Caco-2 (cell line): ENCODE measurements at places on chromosomes 12 and 14. TPM values are rescaled to one million over a fixed set of nuclear protein-coding genes. Genes with fewer than 3 reads are reported as not detected.
A peak's percentile ranks its signal among the peaks of the same experiment; 100 is the strongest.

DNA sequence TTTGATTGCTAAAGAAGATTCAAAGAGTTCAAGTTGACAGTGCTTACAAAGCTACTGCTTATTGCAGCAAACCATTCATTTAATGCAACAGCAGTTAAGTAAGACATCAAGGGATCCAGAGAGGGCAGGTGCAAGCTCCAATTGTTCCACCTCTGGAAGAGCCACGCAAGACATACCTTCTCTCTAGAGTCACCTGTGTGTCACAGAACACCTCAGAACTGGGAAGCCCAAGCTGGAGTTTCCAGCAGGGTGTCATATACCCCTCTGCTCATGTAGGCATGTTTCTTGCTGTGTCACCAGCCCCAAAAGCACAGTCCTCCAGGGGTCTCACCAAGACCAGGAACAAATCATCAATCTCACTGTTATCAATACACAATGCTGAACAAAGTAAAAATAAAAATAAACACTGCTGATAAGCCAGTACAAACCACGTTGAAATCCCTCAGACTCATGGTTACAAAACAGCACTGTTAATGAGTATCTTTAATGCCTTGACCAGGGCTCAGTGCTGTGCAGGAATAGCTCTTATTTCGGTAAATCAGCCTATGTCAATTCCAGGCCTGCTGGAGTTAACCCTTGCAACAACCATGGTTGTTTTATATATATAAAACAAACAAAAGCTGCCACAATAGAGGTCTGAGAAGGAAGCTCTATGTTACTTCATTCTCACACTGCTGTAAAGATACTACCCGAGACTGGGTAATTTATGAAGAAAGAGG, 37.4 kb upstream of the BATF start:
- H3K4me3 ChIP-seq, result no peak overlapping the region
- no peak overlapping the region for H3K27ac ChIP-seq
- no peaks in the 10 kb centered on the region for H3K4me1 ChIP-seq

GRCh38 chr14:90400904-90401561, 4.2 kb downstream of the CALM1 start:
- DNase-seq, result no peak
- H3K4me1 ChIP-seq, result peaks cover 12% of the 10 kb centered on the region
- H3K27ac ChIP-seq, result no peak overlapping the region
- no peaks in the 10 kb centered on the region for H3K27me3 ChIP-seq

DNA sequence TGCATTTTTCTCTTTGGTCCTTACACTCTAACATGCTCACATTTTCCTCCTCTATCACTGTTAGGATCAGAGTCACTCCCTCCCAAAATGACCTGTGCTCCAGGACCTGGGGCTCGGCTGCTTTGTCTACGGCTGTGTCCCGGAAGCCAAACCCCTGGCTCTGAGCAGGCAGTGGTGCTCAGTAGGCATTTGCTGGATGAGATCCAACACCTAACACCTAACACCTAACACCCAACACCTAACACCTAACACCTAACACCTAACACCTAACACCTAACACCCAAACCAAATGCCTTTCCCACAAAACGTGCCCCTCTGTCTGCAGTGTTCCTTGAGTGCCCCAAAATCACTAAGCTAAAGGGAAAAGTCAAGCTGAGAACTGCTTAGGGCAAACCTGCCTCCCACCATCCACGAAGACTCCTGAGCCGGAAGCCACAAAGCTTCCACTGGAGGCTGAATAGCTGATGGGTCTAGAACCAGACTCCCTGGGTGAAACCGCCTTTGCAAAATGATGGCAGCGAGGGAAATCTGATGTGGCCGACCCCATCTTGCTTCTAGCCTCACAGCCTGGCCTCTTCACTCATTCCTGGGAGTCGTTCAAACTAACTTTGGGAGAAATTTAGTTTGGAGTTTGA, 29.2 kb downstream of the HSP90AA1 start:
- no peaks in the 10 kb centered on the region for H3K36me3 ChIP-seq
- no peak overlapping the region for H3K4me3 ChIP-seq
- peak overlapping the region; percentile 0 for H3K27ac ChIP-seq
- no peaks in the 10 kb centered on the region for H3K4me1 ChIP-seq
- no peak for DNase-seq
- H3K27me3 ChIP-seq, result no peaks in the 10 kb centered on the region

RPAP3 gene
- 58.1 and 67.7 TPM in 2 replicates for total RNA-seq

- H3K27me3 ChIP-seq, result no peaks in the 10 kb centered on the region
- no peaks in the 10 kb centered on the region for H3K36me3 ChIP-seq
- H3K27ac ChIP-seq, result no peak overlapping the region
- DNase-seq, result no peak
- no peaks in the 10 kb centered on the region for H3K4me1 ChIP-seq
Measured at GRCh38 chr12:8057839-8058238, 8.3 kb downstream of the C3AR1 start.

- H3K4me3 ChIP-seq, result no peak overlapping the region
- H3K27me3 ChIP-seq, result no peaks in the 10 kb centered on the region
- H3K36me3 ChIP-seq, result no peaks in the 10 kb centered on the region
- DNase-seq, result no peak
- peaks cover 14% of the 10 kb centered on the region for H3K4me1 ChIP-seq
Measured at GRCh38 chr14:71373773-71374172, 466.5 kb downstream of the PCNX1 start.

TAS2R10 gene
- total RNA-seq, result 0.29 and 0.30 TPM in 2 replicates

CCDC177 gene
- total RNA-seq, result 0.56 and 0.82 TPM in 2 replicates

CEBPE gene
- not detected in 2 replicates for total RNA-seq

- H3K4me3 ChIP-seq, result no peak overlapping the region
- H3K36me3 ChIP-seq, result no peaks in the 10 kb centered on the region
- DNase-seq, result no peak
- H3K4me1 ChIP-seq, result no peaks in the 10 kb centered on the region
Measured at GRCh38 chr14:69505338-69506240, 21.1 kb downstream of the PLEKHD1 start.

DNA sequence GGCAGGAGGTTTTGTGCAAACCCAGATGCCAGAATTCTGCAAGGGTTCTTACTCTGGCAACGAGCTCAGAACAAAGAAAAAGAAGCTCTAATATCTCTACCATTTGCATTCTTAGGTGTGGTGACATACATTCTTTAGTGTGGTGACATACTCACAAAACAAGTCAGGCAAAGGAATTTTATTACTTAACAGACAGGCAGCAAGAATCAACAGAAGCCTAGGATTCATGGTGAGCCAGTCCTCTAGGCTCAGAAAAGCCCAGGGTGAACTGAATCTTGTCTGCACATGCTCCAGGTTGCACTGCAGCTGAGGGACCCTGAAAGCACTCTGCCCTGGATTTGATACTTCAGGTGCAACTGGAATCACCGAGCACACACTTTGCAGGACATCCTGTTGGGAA, 122.4 kb upstream of the PTPRQ start:
- no peaks in the 10 kb centered on the region for H3K36me3 ChIP-seq
- H3K27me3 ChIP-seq, result no peaks in the 10 kb centered on the region
- peaks cover 17% of the 10 kb centered on the region for H3K4me1 ChIP-seq

DNA sequence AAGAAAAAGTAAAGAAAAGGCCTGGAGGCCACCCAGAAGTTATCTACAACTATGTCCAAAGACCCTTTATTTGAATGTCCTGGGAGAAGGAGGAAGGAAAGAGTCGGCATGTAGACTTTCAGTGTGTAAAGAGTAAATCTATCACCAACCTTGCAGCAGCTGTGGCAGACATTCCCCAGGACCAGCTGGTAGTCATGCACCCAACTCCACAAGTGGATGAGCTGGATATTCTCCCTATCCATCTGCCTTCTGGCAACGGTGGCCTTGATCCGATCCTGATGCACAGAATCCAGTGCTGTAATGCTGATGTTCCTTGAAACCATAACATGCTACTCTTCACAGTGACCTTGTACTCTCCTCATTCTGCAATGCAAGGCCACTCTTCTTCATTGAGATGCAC, 27.3 kb downstream of the KRT76 start:
- no peaks in the 10 kb centered on the region; the same call in 1 of the 2 replicates for H3K27me3 ChIP-seq
- H3K36me3 ChIP-seq, result no peaks in the 10 kb centered on the region
- H3K4me3 ChIP-seq, result no peak overlapping the region
- no peaks in the 10 kb centered on the region for H3K4me1 ChIP-seq

GRCh38 chr12:127685491-127685890, 581.5 kb upstream of the TMEM132C start:
- H3K4me1 ChIP-seq, result no peaks in the 10 kb centered on the region
- no peaks in the 10 kb centered on the region for H3K27me3 ChIP-seq
- DNase-seq, result no peak
- no peak overlapping the region for H3K27ac ChIP-seq

DNA sequence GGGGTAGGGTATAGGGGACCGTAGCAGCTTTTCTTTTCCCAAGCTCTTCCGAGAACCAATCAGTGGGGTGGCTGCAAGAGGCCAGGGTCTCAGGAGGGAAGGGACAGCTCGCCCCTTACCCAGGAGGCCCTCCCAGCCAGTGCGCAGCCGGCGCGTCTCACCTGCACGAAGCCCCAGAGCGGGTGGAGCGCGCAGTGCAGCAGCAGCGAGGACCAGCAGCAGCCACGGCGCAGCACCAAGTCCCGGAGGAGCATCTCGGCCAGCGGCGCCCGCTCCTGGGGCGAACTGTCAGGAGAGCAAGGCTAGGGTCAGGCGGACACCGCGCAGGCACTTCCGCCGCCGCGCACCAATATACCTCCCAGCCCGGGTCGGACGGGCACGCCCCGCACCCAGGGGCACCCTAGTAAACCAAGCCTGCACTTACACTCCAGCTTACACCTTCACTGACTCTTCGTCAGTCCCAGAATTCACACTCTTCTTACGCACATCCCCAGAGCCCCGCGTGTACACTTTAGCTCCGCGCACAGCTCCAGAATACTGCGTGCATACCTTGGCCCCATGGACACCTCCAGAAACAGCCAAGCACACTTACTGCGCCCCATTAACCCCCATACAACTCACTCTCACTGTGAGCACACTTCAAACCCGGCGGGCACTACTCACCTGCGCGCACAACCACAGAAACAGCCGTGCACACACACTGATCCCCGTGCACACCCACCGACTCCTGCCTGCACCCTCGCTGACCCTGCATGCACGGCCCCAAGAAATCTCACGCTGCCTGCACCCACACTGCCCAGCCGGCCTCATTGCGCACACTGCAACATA, 606 bp downstream of the PRIMA1 start:
- peak overlapping the region; percentile 46 for H3K4me3 ChIP-seq
- no peaks in the 10 kb centered on the region for H3K36me3 ChIP-seq
- 0 out of 2 replicates have a peak, but pooled peaks cover 4% of the 10 kb centered on the region for H3K4me1 ChIP-seq
- no peak overlapping the region for H3K27ac ChIP-seq

RAPGEF3 gene
- 1.2 and 2.3 TPM in 2 replicates for total RNA-seq

POTEG gene
- total RNA-seq, result not detected in 2 replicates

GRCh38 chr14:30550335-30550734, 8.6 kb upstream of the G2E3 start:
- no peaks in the 10 kb centered on the region for H3K27me3 ChIP-seq
- H3K4me3 ChIP-seq, result no peak overlapping the region
- H3K36me3 ChIP-seq, result no peaks in the 10 kb centered on the region

GRCh38 chr12:46184798-46185595, 83.8 kb downstream of the SLC38A1 start:
- H3K36me3 ChIP-seq, result no peaks in the 10 kb centered on the region; the same call in 1 of the 2 replicates
- no peak for DNase-seq
- H3K27me3 ChIP-seq, result no peaks in the 10 kb centered on the region
- H3K4me1 ChIP-seq, result 0 out of 2 replicates have a peak, but pooled peaks cover 3% of the 10 kb centered on the region

DNA sequence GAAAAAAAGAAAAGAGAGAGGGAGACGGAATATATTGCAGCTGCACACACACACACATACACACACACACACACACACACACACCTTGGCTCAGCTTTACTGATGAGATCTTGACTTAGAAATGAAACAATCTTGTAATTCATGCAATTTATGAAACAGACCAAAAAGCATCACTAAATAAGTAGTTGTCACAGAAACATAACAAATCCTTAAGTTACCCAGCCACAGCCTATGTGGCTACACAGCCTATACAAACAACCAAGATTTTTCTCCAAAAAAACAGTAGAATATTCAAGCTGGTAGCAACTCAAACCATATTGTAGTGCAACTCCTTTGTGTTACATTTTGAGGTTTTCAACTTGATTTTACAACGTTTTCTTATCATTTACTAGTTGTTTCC, 37.9 kb upstream of the GNG2 start:
- H3K4me1 ChIP-seq, result no peaks in the 10 kb centered on the region
- DNase-seq, result no peak
- no peak overlapping the region for H3K27ac ChIP-seq
- H3K36me3 ChIP-seq, result no peaks in the 10 kb centered on the region
- H3K27me3 ChIP-seq, result no peaks in the 10 kb centered on the region

- peaks cover 39% of the 10 kb centered on the region for H3K4me1 ChIP-seq
- H3K27me3 ChIP-seq, result no peaks in the 10 kb centered on the region
- no peaks in the 10 kb centered on the region for H3K36me3 ChIP-seq
Measured at GRCh38 chr14:93956514-93957332, 19.6 kb downstream of the ASB2 start.

TNFAIP2 gene
- total RNA-seq, result 7.9 and 8.1 TPM in 2 replicates

GPX2 gene
- total RNA-seq, result 39.3 and 48.1 TPM in 2 replicates

- no peak overlapping the region for H3K4me3 ChIP-seq
- DNase-seq, result no peak
- no peaks in the 10 kb centered on the region for H3K4me1 ChIP-seq
- H3K36me3 ChIP-seq, result no peaks in the 10 kb centered on the region
- no peaks in the 10 kb centered on the region for H3K27me3 ChIP-seq
Measured at GRCh38 chr12:132759359-132759758, 2.3 kb downstream of the ANKLE2 start.

FGF6 gene
- total RNA-seq, result not detected in 2 replicates

PNMA1 gene
- total RNA-seq, result 33.2 and 38.8 TPM in 2 replicates

DNA sequence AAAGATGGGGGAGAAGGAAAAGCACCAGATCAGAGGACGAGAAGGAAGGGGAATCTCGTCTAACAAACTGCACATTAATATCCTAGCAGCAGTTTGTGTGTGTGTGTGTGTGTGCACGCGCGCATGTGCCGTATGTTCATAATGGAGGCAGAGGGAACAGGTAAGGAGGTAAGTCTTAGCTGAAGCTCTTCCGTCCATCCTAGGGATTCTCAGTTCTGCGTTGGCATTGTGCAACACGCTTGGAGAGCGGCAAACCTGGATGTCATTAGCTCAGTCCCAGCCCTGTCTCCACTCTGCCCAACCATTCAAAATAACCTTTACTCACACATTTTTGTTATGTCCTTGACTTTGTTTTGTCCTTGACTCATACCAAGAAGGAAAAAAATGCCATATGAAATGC, 1.6 kb upstream of the C1R start:
- no peak overlapping the region for H3K27ac ChIP-seq
- DNase-seq, result no peak
- no peak overlapping the region for H3K4me3 ChIP-seq
- peaks cover 5% of the 10 kb centered on the region; the same call in 1 of the 2 replicates for H3K4me1 ChIP-seq

DNA sequence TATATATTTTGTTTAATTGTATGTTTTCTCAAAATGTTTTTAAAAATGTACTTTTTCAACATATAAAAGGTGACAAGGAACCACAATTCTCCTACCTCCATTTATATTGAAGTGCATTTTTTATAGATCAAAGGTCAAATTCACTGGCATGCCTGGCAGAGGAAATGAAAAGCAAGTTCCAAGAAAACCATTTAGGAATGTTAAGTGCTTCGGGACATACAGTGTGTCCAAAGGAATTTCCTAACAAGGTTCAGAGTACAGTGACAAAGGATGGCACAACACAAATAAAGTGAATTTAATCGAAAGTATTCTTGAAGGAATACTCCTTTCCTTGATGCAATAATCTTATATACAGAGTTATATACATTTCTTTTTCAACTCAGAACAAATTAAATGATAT, 242.3 kb downstream of the CCER1 start:
- no peak for DNase-seq
- no peak overlapping the region for H3K27ac ChIP-seq
- no peak overlapping the region for H3K4me3 ChIP-seq
- no peaks in the 10 kb centered on the region for H3K36me3 ChIP-seq

- no peak for DNase-seq
- no peak within 1 kb of the TSS for H3K4me3 ChIP-seq
- H3K4me1 ChIP-seq, result peaks cover 16% of the 10 kb centered on the region
- no peaks in the 10 kb centered on the region for H3K36me3 ChIP-seq
- H3K27me3 ChIP-seq, result no peaks in the 10 kb centered on the region
Measured at GRCh38 chr14:32329146-32329545, at the start of gene AKAP6. AKAP6 (plus strand) TSS chr14:32329298; CDS start chr14:32433494, 104,196 bp downstream.

PAX9 gene
- 6.9 and 7.2 TPM in 2 replicates for total RNA-seq
